ENCODE measurements at places on chromosomes 11 and 22. TPM values are rescaled to one million over a fixed set of nuclear protein-coding genes. Genes with fewer than 3 reads are reported as not detected.

DNA sequence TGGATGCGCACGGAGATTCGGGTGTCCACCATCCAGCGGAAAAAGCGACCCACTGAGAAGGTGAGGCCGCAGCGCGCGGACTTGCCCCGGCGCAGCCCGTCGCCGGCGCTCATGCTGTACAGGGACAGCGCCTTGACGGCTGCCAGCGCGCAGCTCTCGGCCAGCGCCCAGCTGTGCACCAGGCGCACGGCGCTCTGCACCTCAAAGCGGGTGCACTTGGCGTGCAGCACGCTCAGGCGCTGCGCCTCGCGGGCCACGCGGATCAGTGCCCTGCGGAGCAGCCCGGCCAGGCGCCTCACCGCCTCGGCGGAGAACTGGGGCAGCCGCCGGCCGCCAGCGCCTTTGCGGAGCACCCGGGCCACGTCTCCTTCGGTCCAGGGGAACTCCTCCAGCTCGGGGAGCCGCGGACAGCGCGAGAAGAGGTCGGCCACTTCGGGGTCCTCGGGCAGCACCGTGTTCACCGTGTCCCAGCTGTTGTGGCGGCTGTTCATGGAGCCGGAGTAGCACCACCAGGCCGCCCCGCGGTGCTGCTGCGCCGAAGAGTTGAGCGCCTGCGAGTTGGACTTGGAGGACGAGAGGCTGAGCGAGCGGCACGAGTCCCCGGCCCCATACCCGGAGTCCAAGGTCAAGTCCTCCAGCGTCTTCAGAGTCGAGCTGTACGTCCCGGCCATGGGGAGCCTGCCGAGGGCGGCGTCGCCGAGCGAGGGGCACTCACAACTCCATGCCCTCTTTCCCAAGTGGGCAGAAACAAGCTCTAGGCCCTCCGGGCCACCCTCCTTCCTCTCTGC, 703 bp downstream of the ABTB2 start:
- peaks cover 12% of the 10 kb centered on the region for H3K27me3 ChIP-seq
- peaks cover 37% of the 10 kb centered on the region for H3K36me3 ChIP-seq
- H3K4me1 ChIP-seq: peaks cover 44% of the 10 kb centered on the region

Gene LINC01488
- not detected for total RNA-seq

Gene CSNK2A3
- 0.91 TPM for total RNA-seq

Gene OR5M11
- total RNA-seq: not detected

GRCh38 chr22:42163515-42163914, 32.9 kb upstream of the CYP2D6 start:
- DNase-seq: no peak
- H3K4me1 ChIP-seq: peaks cover 1% of the 10 kb centered on the region
- no peak overlapping the region for H3K27ac ChIP-seq
- no peak overlapping the region for H3K4me3 ChIP-seq
- H3K36me3 ChIP-seq: peaks cover 56% of the 10 kb centered on the region

DNA sequence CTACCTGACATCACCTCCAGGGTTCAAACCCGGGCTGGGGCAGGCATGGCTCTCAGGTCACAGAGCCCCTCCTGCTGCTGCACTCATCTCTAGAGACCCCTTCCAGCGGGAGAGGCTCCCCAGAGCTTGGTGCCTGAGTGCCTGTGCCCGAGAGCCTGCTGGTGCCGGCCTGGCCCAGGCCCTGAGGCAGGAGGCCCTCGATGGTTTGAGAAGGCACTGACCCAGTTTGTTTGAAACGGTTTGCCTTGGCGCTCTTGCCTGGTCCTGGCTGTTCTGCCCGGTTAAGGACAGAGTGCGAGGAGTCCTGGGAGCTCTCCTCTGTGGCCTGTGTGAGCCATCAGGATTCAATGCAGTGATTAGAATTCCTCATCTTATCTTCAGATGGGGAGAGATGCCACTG, 88.9 kb downstream of the TBC1D22A start:
- peaks cover 11% of the 10 kb centered on the region for H3K4me1 ChIP-seq
- H3K4me3 ChIP-seq: no peak overlapping the region
- H3K36me3 ChIP-seq: peaks cover 78% of the 10 kb centered on the region
- H3K27ac ChIP-seq: no peak overlapping the region
